Right lobe of liver (tissue), 6 donors: ENCODE measurements at places on chromosomes 6 and 20. TPM values are rescaled to one million over a fixed set of nuclear protein-coding genes. Genes with fewer than 3 reads are reported as not detected.

The GRIK2 gene
- 0.09 TPM for total RNA-seq

GRCh38 chr6:44558832-44559251 is 171.3 kb downstream of the CDC5L start:
- H3K4me1 ChIP-seq: no peaks in the 10 kb centered on the region
- H3K36me3 ChIP-seq: no peaks in the 10 kb centered on the region
- H3K27me3 ChIP-seq: no peaks in the 10 kb centered on the region
- H3K27ac ChIP-seq: no peak overlapping the region
- no peak overlapping the region for H3K4me3 ChIP-seq

The LAMA4 gene
- total RNA-seq: 4.1 TPM

DNA sequence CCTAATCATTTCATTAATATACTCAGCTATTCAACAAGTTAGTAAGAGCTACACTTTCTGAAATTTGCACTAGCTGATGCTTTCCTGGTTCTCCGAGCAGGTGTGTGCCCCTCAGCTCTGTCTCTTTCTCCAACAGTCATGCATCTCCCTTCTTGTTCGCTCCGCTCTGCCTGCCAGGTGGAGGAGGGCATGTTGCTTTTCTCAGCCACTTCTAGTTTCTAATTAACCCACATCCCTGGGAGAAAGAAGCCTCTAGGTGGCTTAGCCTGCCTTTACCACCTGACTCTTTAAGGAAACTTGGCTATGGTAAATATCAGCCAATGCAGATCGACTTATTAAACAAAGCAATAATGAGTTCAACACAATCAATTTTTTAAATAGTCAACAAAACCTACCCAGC is 34.2 kb downstream of the LRFN2 start:
- no peaks in the 10 kb centered on the region for H3K27me3 ChIP-seq
- H3K4me3 ChIP-seq: no peak overlapping the region
- H3K27ac ChIP-seq: no peak overlapping the region
- no peak for DNase-seq
- no peaks in the 10 kb centered on the region for H3K36me3 ChIP-seq

GRCh38 chr6:13531956-13532355 is 42.4 kb upstream of the SIRT5 start:
- no peak overlapping the region for H3K4me3 ChIP-seq
- no peak overlapping the region for H3K27ac ChIP-seq
- no peaks in the 10 kb centered on the region for H3K36me3 ChIP-seq
- H3K4me1 ChIP-seq: no peaks in the 10 kb centered on the region

The PRDM13 gene
- not detected for total RNA-seq

DNA sequence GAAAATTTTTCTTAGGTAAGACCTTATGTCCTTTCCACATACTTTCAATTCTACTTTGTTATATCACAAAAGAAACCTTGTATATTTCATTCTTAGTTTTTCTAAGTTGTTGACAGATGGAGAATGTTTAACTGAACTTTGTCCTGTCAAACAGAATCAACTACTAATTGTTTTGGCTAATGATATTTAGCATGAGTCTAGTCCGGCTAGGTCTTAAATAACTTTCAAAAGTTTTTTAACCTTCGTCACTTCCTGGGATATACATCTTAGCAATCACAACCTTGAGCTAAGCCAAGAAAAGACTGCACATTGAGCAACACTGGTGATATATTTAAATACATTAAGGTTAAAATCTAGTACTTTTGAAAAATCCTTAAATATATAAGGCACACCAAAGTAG is 62.9 kb upstream of the RUNX2 start:
- no peak overlapping the region for H3K4me3 ChIP-seq
- no peaks in the 10 kb centered on the region for H3K36me3 ChIP-seq
- no peaks in the 10 kb centered on the region for H3K27me3 ChIP-seq
- H3K27ac ChIP-seq: no peak overlapping the region
- no peak for DNase-seq

DNA sequence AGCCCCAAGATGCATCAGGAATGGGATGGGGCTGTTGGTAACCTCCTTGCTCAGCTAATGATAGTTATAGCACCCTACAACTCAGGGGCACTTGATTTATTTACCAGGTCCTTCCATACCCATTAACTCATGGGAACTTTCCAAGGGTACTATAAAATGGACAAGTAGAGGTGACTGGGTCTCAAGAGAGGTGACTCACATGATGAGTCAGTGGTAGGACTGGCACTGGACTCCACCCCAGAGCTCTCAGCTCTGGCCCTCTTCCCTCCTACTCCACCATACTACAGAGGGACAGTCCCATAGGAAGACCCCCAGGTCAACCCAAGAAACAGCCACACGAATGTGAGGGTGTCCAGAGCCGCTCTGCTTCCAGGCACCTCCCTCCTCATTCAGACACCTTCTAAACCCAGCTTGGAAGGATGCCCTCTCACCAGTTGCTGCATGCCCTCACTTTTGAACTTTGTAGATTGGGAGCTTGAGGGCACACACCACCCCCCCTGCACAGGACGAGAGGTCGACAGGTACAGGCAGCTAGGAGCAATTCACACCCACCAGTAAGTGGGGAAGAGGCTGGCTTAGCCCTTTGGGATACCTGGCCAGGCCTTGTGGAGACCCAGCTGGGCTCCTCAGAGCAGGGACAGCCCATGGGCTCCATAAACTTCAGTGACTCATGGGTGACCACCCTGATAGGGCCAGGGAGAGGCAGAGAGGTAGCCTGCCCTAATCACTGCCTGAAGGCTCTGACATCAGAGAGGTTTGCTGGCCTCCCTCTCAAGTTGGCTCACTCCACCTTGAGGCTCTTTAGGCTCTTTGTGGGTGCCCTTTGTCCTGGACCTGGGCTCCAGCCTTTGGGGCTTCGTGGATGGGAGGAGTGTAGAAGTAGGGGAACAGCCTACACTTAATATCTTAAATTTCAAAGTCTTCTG is 81.6 kb upstream of the MLN start:
- no peaks in the 10 kb centered on the region for H3K27me3 ChIP-seq
- DNase-seq: peak; percentile 23
- no peaks in the 10 kb centered on the region for H3K4me1 ChIP-seq
- no peak overlapping the region for H3K27ac ChIP-seq

- no peak for DNase-seq
- H3K27ac ChIP-seq: peak overlapping the region; percentile 23
- peaks cover 14% of the 10 kb centered on the region for H3K4me1 ChIP-seq
- no peak overlapping the region for H3K4me3 ChIP-seq
- H3K27me3 ChIP-seq: no peaks in the 10 kb centered on the region
These were observed 161.4 kb downstream of the LY86 start for GRCh38 chr6:6749702-6750491.

GRCh38 chr6:118537574-118537973 is 10.5 kb upstream of the PLN start:
- no peak for DNase-seq
- H3K27me3 ChIP-seq: no peaks in the 10 kb centered on the region
- H3K36me3 ChIP-seq: no peaks in the 10 kb centered on the region
- H3K4me1 ChIP-seq: no peaks in the 10 kb centered on the region
- H3K4me3 ChIP-seq: no peak overlapping the region
- H3K27ac ChIP-seq: no peak overlapping the region

The BMP7 gene
- not detected for total RNA-seq
